Activated T-helper 1 cell treated with anti-CD3 and anti-CD28 coated beads, Interleukin-12 subunit alpha, Interleukin-12 subunit beta, Interleukin-2, Interleukin-4 antibody, amounts not matched to agents 30 ng/mL and 10 ng/mL and 1 ng/mL, durations not matched to agents 14 hours and 24 hours and 36 hours (primary cell): ENCODE measurements at places on chromosomes 2 and 18. TPM values are rescaled to one million over a fixed set of nuclear protein-coding genes. Genes with fewer than 3 reads are reported as not detected.
A peak's percentile ranks its signal among the peaks of the same experiment; 100 is the strongest.

- DNase-seq: no peak
Observed at GRCh38 chr2:205717175-205717846, 35.0 kb downstream of the NRP2 start.

DNA sequence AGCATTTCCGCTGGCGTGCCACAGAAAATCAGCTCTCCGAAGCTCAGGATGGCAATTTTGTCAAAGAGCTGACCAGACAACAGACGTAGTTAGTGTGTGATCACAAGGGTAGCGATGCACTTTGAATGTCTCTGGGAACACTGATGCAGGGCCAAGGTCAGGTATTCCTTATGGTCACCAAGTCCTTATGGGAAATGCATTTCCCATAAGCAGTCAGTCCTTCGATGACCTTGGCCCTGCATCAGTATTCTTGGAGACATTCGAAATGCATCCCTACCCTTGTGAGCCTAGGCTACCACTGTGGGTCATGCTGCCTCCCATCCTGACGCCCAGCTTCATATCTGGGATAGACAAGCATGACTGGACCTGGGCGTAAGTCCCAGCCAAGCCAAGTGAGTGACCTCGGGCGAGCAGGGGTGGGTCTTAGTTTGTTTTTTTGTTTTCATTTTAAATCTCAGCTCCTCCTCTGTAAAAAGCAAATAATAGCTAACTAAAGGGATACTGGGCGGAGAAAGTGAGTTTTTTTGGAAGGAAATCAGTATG lies 13.6 kb downstream of the ABCG5 start:
- DNase-seq: no peak

DNA sequence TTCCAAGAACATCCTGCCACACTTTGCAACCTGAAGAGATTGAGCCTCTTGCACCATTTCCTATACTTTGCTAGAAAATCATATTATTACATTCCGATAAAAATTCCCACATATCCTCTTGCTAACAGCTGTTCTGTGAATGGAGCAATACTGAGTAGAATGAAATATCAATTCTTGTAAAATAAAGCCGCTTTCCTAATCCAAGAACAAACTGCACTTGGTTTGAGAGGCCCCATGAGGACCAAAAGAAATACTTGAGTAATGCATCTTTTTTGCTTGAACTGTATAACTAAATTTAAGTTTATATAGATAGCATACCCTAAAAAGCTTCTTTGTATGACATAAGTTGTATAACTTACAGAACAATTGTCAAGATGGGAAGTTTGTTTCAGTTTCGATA lies 632.4 kb upstream of the SLC8A1 start:
- no peak for DNase-seq

- DNase-seq: no peak
Observed at GRCh38 chr18:43606795-43607194, 329.5 kb upstream of the SYT4 start.

GRCh38 chr2:246489-247144 lies 17.2 kb downstream of the SH3YL1 start:
- no peak for DNase-seq

DNA sequence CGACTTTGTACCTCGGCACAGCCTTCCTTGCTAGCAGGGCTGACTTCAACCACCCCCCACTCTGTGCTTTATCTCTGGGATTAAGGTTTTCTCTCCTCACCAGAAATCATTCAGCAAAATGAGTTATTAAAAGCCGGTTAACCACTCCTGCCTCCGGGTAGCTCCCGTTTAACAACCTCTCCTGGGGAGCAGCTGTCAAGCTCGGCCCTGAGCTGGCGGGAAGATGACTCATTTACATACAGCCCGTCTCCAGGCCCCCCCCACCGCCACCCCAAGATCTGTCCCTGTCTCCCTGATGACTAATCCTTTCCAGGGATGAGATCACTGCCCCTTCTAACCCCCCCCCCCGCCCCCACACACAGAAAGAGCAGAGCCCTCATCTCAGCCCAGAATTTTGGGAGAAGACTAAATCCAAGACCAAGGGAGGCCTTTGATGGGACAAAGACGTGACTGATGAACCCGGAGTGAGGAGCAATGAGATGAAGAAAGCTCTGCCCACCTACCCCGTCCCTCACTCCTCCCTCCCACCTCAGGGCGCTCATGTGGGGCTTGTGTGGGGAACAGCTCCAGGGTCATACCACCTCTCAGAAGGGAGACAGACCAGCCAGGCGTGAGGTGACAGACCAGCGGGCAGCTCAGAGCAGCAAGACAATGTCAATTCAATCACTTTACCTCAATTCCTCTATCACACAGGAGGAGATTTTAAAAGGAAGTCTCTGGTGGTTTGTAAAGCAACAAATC lies 131.4 kb downstream of the MSH2 start:
- DNase-seq: no peak

Gene CNGA3
- not detected in 2 replicates for total RNA-seq

Gene SOCS6
- total RNA-seq: 3.7 and 3.9 TPM in 2 replicates

Gene MROH2A
- not detected in 2 replicates for total RNA-seq

GRCh38 chr2:86033751-86034692 lies 71.7 kb downstream of the POLR1A start:
- DNase-seq: no peak

Gene SLC4A3
- total RNA-seq: 0.17 TPM in 1 of 2 replicates, not detected in the other

Gene ELOA2
- total RNA-seq: not detected in 2 replicates

Gene CSRNP3
- total RNA-seq: not detected in 2 replicates

DNA sequence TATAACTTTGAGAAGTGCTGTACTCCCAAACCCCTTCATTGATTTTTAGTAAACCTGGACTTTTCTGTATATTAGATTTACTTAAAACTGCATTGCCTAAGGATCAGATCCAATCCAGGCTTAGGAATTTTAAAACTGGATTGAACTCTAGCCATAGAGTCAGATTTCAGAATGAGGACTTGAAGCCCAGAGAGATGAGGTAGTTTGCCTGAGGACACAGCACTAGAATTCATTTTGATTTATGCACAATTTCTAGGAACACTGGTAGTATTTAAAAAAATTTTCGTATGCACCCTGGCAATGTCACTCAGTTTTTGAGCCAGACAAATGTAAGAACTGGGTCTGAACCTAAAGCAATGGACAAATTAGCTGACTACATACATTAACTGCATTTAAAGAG lies 144.9 kb downstream of the KCTD1 start:
- no peak for DNase-seq

- DNase-seq: peak; percentile 34
Observed at GRCh38 chr18:61581578-61582201, 248.5 kb downstream of the CDH20 start.

- no peak for DNase-seq
Observed at GRCh38 chr2:218482651-218483050, 63.7 kb downstream of the VIL1 start.

- DNase-seq: no peak
Observed at GRCh38 chr2:41993435-41993925, 54.3 kb upstream of the PKDCC start.

GRCh38 chr2:236862526-236862925 lies 223.2 kb upstream of the COPS8 start:
- DNase-seq: no peak

DNA sequence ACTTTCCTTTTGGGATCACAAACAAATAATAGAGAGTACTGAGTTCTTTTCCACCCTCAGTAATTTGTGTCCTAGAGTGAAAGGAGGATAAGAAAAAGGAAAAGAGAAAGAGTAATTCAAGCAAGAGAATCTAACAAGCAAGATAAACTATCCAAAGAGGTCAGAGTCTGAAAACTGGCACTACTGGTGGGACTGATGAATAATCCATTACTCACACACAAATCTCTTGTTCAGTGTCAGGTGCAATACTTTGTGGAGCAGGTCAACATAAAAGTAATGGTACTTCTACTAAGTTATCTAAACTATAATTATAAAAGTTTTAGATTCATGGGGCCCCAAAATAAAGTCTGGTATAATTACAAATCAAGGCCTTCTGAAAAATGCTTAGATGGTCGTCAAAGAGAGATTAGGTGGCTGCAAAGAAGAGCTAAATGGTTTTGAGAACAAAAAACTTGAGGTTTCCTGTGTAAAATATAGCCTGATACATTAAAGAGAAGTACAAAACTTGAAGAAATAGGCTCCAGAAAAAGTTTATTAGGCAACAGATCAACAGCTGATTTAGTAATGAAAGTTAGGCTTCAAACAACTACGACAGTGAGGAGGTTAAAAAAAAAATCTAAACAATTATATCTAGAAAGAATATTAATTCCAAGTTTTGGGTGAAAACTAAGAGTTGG lies 109.4 kb downstream of the BAZ2B start:
- DNase-seq: no peak

DNA sequence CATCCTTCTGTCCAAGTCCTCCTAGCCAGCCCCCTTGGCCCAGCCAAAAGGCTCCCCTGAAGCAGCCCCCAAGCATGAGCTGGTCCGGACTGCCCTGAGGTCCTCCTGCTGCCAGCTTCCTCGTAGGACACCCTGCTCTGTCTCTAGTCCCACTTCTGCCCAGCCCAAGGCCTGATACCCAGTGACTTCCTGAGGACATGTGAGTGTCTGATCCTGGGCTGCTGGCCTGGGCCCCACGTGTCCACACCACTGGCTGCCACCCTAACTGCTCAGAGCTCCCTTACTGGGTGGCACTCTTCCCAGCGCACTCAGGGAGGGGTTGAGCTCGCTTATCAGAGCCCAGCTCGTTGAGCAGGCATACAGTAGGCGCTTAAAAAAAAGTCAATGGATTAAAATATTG lies 34.4 kb upstream of the PDIA6 start:
- no peak for DNase-seq

DNA sequence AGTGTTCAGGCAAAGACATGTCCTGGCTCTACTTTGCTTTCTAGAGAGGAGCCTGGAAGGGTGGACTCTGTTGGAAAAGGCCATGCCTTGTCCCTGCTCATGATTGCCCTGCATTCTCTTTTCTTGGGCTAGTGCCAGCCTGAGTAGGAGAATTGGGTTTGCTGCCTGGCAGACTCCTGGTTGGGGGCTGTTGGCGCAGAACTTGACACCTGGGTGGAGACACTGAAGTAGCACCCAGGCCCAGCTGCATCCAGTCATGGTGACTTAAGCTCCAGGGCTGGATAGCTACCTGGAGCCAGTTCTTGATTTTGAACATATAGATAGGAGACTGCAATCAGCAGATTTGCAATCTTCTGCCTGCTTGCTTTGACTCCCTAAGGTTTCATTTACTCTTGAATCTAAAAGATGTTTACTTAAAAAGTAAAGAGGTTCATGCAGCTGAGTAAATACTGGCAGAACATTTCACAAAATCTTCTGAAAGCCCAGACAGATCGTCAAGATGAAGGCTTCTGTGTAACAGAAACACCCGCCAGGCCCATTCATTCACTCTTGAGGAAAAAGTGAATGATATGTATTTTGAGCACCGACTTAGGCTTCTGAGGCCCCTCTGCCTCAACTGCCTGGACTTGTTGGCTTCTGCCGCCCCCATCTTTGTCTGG lies 38.0 kb upstream of the YWHAQ start:
- no peak for DNase-seq

Gene CAPN14
- 0.18 and 0.20 TPM in 2 replicates for total RNA-seq

DNA sequence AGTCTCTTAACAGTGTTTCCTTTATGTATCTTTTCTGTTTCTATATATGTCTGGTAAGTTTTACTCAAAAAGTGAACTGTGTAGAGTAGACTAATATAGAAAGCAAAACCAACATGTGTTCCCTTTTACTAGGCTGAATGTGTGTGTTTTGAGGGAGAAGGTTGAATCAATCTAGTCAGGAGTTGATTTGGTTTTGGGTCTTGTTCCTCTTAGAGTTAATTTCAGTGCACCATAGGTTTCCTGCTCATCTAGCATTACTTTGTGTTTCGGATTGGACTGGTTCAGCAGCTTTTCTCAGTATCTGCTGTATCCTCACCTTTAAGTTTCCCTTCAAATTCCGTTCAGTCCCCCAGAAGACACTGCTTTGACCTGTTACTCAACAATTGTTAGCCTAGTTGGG lies 52.0 kb upstream of the TRIM43 start:
- no peak for DNase-seq

Gene SLC40A1
- total RNA-seq: 0.86 and 1.2 TPM in 2 replicates

DNA sequence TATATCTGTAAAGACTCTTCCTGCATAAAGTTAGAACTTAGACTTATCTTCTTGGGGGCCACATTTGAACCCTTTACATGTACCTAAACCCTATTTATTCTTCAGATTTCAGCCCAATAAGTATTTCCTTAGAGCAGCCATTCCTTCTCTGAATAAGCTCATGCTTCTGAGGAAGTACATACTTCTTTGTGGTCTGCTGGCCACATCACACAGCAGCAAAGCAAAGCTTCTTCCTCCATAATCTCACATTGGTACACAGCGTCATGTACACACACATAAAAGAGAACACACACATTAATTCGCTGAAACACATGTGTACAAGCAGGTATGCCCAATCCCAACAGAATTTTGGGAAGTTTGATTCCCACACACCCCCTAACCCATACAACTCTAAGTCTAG lies 331.0 kb downstream of the CDH2 start:
- no peak for DNase-seq
